ENCODE measurements at places on chromosomes 1 and 21.

- DNase-seq = no peak
Observed at GRCh38 chr1:152756872-152757271, 953 bp upstream of the KPRP start.

- peak; percentile 76 for DNase-seq
Observed at GRCh38 chr1:109425391-109426280, 612 bp downstream of the PSMA5 start.

DNA sequence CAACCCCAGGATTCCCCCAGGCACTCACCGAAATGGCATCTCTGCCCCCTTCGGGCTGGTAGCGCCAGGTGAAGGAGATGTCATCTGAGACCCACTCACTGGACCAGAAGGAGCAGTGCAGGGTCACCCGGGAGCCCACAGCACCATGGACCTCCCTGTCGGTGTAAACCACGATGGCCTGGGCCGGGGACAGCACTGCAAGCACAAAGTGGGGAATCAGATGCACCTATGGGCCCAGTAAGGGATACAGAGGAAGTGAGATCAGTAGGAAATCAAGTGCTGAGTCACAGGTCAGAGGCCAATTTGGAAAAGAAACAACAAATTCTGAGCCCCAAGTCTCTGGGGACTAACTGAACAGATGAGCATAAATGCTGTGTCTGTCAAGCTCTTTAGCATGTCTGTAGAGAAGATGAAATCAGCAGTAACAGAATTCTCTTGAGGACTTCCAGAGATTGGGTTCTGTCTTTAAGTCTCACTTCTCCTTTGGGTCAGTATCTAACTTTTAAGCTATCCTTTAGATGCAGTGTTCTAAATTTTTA is 2.5 kb downstream of the MPZ start:
- DNase-seq = peak; percentile 36

GRCh38 chr1:66503841-66504470 is 30.0 kb upstream of the SGIP1 start:
- no peak for DNase-seq

- DNase-seq = no peak
Observed at GRCh38 chr21:28818663-28819278, 173.9 kb downstream of the LTN1 start.

- no peak for DNase-seq
Observed at GRCh38 chr21:42073145-42074099, 2.3 kb downstream of the UMODL1 start.

DNA sequence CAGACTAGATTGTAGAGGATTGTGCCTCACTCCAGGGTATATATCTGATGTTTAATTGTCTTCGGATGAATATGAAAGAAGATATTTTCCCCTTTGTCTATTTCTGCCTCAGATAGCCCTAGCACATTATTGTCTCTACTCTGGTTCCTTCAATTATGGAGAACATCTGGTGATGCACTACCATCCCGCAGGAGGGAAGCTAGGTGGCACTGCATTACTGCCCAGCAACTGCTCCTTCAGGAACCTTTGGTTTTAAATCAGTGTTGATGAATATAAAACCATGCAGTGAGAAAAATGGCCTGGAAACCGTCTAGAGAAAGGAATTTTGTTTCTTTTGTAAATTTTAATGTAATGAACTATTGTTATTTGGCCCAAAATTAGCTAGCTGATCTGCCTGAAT is 68.5 kb downstream of the GPR88 start:
- DNase-seq = no peak

- no peak for DNase-seq
Observed at GRCh38 chr1:115838431-115839028, 2.4 kb downstream of the NHLH2 start.

DNA sequence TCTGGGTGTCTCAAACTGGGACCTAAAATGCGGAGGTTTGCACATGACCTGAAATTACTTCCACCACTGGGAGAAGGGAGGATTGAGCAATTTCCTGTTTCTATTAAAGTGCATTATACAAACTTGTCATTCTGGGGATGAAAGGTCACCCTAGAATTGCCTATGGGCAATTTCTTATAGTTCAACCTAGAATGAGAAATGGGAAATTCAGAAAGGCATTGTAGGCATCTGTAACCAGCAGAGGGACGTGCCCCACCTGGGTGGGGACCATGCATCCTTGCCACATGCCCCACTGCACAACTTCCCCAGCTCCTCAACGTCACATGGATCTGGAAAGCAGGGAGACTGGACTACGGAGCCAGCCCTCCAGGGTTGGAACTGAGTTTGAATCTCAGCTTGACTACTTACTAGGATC is 47.0 kb downstream of the MRPL39 start:
- no peak for DNase-seq

DNA sequence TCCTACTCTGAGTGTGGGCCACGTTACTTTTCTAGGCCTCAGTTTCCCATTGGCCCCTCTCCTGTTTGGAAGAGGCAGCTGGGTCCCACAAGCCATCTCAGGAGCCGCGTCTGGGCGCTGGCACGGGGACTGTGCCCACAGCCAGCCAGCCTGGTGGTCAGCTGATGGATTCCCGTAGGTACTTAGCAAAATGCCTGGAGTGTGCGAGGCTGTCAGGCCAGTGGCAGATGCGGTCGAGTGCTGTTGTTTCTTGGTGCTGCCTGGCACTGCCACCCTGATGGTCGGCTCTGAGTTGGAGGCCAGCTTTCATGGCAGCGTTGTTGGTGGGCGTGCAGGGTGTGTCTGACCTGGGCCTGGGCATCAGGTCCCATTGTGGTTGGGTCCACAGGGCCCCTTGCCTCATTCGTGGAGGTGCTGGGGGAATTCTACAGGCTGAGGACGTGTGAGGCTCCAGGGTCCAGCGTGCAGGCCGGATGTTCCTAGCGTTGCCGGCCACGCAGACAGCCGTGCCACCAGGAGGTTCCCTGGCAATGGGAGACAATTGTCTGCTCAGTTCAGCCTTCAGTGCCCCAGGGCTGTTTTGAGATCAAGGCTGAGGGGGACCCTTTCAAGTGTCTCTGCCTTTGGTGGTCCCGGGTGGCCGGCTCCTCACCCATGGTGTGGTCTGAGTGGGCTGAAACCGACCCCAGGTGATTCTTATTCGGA is 20.9 kb downstream of the SKI start:
- no peak for DNase-seq

- no peak for DNase-seq
Observed at GRCh38 chr1:182003953-182004586, 57.4 kb downstream of the ZNF648 start.

DNA sequence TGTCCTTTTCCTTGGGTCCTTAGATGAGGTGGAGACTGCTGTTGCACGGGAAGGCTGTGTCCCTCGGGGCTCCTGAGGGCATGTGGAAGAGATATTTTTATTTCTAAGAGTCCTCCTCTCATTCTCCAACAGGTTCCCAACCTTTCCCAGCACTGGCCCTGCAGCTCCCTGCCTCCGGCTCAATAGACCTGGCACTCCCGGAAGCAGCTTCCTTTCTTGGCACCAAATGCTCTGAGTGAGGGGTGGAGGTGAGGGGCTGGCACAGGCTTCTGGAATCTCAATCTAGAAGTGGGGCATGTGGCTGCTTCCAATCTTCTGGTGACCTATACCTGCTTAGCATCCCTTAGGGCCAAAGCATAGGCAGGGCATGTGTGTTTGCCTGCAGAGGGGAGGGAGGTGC is 4.5 kb downstream of the ETV3L start:
- no peak for DNase-seq

DNA sequence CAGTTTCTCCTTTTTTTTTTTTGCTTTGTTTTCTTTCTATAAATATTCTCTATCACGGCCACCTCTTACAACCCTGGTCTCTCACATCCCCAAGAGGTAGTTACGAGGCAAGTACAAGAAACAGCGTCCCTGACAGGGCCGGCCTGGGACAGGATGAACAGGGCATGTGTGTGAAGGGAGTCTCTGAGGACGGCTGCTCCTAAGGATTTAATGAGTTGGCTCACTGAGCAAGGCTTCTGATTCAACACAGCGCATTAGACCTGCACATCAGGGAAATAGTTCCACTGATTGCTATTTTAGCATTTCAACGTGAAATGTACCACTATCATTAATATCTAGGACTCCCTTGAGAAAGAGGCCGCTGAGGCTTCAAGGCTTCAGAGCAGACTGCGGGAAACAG is 54.0 kb downstream of the NTPCR start:
- no peak for DNase-seq

DNA sequence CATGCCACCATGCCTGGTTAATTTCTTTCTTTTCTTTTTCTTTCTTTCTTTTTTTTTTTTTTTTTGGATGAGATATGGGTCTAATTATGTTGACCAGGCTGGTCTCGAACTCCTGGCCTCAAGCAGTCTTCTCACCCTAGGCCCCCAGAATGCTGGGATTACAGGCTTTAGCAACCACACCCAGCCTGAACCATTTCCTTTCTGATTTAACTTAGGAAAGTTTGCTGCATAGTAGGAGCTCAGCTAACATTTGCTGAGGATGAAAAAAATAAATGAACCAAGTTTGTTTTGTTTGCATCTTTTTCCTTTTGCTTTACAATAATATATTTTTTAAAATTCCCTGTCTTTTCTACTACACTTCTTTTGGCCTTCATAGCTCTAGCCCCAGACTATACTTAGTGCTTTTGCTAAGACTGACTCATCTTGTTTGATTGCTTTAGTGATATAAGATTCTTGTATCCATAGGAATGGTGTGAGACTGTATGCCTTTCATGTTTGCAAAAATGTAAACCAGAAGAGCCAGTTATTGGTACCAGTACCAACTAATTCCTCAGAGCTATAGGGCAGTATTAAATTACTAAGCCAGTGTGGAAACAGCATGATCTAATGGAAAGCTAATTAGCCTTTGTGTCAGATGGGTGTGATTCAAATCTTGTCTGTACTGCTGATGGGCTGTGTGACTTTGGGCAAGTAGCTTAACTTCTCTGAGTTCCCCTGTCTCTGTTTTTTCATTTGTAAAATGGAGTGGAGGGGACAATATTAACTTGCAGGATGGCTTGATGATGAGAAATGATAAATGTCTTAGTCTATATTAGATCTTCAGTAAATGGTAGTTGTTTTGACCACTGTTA is 66.9 kb downstream of the NFIA start:
- DNase-seq = no peak

- DNase-seq = no peak
Observed at GRCh38 chr1:80894921-80895320, 905.8 kb upstream of the ADGRL2 start.

DNA sequence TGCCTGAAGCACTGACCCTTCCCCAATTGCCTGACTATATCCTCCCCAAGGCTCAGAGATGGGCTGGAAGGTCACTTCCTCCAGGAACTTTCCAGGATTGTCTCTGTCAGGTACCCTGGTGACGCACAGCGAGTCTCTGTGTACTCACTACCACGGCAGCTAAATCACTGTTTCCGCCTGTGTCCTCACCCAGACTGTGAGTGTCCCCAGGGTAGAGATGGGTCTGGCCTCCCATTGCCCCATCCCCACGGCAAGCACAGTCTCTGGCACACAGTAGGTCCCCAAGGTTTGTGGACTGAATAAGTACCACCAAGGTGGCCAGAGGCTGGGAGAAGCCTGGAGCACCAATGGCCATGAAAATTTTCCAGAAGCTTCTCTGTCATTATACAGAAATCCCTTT is 93.8 kb upstream of the RUNX3 start:
- no peak for DNase-seq

GRCh38 chr1:216616425-216616824 is 106.8 kb downstream of the ESRRG start:
- DNase-seq = no peak

- DNase-seq = no peak
Observed at GRCh38 chr1:170273291-170274130, 127.8 kb downstream of the NTMT2 start.

GRCh38 chr1:46530311-46530710 is 21.1 kb downstream of the KNCN start:
- DNase-seq = no peak

- DNase-seq = no peak
Observed at GRCh38 chr1:158644449-158644848, 39.4 kb downstream of the OR10Z1 start.

GRCh38 chr1:109644670-109645069 is 11.2 kb upstream of the GSTM4 start:
- no peak for DNase-seq

DNA sequence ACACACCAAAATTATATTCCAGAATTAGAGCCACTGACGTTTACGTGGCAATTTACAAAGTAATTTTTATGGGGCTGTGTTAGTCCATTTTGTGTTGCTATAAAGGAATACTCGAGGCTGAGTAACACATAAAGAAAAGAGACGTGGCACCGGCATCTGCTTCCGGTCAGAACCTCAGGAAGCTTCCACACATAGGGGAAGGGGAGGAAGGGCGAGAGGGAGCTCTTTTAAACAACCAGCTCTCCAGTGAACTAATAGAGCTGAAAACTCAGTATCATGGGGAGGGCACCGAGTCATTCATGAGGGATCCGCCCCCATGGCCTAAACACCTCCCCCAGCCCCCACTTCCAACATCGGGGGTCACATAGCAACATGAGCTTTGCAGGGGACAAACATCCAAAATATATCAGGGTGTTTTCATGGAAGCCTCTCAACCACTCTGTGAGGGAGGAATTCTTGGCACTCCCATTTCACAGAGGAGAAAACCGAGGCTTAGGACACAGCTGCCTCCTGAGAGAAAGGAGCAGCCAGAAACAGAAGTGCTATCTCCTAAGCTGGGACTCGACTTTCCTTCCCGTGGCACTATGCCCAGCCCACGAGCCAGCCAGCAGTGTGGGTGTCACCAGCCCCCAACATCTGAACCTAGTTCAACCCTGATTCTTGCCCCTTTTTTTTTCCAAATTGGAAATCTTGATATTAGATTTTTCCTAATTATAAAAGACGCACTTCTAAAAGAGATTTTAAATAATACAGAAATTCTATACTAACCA is 29.2 kb downstream of the MIS18A start:
- no peak for DNase-seq

- DNase-seq = no peak
Observed at GRCh38 chr1:47594627-47595026, 156.8 kb downstream of the FOXD2 start.

DNA sequence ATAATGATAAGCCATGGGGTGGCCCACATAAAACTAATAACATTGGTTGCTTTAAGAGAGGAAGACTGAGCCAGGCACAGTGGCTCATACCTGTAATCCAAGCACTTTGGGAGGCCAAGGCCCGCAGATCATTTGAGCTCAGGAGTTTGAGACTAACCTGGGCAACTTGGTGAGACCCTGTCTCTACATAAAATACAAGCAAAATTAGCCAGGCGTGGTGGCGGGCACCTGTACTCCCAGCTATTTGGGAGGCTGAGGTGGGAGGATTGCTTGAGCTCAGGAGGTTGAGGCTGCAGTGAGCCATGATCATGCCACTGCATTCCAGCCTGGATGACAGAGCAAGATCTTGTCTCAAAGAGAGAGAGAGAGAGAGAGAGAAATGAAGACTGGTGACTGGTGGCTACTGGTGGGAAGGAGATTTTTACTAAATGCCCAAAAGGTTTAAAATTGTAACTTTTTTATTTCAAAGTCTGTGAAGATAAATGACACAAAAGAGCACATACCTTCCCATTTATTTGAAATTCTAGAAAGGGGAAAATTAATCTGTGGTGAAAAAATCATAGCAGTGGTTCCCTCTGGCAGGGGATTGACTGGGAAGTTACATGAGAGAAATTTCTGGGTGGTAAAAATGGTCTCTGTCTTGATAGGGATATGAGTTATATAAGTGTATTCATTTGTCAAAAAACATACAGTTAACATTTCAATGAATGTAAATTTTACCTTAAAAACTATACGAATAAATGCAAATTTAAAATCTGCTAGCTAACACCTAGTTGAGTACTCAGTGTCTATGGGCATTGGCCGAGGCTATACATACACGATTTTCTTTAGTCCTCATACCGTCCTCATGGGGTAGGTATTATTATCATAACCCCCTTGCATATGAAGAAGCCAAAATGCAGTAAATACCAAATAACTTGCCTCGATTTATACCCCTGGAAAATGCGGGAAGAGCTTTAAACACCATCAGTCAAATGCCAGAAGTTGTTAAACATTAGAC is 2.2 kb upstream of the NBPF1 start:
- DNase-seq = no peak

- no peak for DNase-seq
Observed at GRCh38 chr1:35243691-35244090, 24.8 kb upstream of the ZMYM4 start.

Measured in activated CD4-positive, CD25-positive, alpha-beta regulatory T cell treated with anti-CD3 and anti-CD28 coated beads, Interleukin-2, amount 50 U/mL, for 72 hours (primary cell).